ENCODE measurements at places on chromosomes 3 and 15.

DNA sequence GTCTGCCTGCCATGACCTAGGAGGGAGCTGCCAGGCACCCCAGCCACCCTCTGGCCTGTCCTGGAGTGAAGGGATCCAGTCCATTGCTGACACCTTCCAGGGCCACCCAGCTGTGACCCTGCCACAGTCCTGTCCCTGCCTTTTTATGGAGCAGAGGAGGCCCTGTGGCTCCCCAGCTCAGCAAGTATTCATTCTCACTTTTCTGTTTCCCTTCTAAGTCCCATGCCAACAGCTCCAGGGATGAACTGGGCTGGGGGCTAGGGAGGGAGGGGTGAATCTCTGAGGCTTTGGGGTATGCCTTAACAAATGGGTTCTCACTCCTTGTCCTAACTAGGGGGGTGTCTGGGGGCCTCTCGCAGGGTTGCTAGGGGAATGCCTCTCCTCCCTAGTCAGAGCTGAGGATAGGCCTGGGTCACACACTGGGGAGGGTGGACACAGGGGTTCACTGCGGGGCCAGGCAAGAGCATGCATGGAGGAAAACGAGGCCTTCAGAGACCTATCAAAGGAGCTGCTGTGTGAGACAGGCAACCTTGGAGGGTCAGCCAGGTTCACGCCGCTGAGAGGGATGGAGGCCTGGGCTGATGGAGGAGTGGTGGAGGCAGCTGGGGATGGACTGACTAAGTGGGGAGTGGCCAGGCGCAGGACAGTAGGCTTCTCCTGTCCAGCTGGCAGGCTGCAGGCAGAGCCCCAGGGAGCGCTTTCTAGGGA is 31.8 kb downstream of the EPHB3 start:
- DNase-seq: no peak

GRCh38 chr3:113300596-113300995 is 89.2 kb downstream of the BOC start:
- DNase-seq: no peak

- no peak for DNase-seq
Observed at GRCh38 chr3:142007710-142008399, 131.4 kb downstream of the ATP1B3 start.

- DNase-seq: no peak
Observed at GRCh38 chr3:56918111-56918568, 116.4 kb upstream of the ARHGEF3 start.

DNA sequence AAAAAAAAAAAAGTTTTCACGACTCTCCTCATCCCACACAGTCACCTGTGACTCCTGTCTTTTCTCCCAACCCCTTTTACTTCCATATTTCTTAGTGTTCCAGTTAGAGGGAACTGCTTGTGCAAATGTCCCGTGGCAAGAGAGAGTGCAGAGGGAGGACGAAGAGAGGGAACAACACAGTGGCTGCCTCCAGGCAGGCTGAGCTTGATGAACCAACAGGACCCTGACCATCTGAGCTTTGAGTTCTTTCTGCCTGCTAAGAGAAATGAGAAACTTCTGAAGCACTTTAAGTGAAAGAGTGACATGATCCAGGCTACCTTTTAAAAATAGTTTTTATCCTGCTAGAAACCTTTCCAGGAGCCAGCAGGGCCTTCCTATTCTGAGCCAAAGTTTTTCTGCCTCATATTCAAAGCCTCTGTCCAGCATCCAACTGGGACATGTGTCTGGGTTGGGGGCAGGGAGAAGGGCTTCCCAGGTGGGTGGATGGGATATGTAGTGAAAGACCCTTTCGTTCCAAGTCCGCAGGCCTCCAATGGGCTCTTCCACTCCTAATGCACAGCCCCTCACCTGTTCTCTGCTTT is 239.9 kb downstream of the OPA1 start:
- no peak for DNase-seq

DNA sequence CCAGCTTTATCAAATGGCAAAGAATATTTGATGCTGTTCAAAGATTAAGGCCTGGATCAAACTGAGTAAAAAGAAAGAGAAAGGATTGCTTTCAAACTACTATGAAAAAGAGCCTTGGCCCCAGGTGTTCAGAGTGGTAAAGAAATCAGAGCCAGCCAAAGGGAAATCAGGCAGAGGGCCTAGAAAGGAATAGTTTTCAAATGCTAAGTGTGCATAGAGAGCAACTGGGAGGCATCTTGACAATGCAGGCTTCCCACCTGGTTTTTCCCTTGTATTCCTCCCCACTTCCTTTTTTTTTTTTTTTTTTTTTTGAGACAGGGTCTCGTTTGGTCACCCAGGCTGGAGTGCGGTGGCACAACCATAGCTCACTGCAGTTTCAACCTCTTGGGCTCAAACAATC is 340.2 kb upstream of the ADAMTS9 start:
- DNase-seq: no peak

DNA sequence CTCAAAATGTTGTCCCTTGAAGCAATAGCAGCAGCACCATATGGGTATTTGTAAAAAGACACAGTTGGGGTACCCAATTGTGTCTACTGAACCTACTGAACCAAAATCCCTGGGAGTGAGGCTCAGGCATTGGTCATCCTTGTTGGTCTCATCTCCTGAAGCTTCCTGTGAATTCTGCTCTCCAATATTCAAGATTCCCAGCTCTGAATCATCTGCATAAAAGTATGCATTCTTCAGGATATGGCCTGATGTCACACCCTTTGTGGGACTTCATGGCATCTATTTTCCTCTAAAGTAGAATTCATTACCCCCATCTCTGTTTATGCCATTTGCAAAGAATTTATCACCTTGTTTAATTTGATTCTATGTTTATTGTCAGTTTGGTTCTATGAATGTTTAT is 13.3 kb upstream of the PTX3 start:
- no peak for DNase-seq

GRCh38 chr3:16365491-16366128 is 100.6 kb downstream of the OXNAD1 start:
- DNase-seq: no peak

- DNase-seq: no peak
Observed at GRCh38 chr15:80242802-80243201, 9.2 kb downstream of the CTXND1 start.

- no peak for DNase-seq
Observed at GRCh38 chr15:78906316-78906620, 33.6 kb downstream of the MORF4L1 start.

DNA sequence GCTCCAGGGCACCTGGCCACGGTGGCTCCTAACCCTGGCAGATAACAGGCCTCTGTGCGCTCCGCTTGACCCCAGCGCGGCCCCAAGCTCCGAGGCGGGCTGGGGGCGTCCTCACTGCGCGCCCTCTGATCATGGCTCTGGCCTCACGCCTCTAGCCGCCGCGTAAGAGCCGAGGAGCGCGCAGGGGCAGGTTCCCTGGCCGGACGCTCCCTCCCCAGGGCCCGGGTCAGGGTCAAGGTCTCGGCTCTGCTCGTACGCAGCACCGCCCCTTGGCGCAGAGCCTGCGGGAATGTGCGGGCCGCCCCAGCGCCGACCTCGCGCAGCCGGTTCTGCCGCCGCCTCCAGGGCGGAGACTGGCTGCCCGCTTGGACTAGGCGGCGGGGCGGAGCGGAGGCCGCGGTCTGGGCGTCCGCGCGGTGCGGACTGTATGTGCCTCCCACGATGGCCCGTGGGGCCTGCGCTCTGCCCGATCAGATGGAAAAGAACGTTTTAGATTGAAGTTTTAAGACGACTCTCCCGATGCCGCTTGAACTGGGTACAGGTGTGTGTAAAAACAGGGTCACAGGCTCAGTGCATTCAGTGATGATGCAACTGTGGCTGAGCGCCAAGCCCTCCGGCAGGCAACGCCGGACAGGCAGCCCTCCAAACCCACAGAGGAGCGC is 40.8 kb downstream of the CHST14 start:
- DNase-seq: peak; percentile 88

DNA sequence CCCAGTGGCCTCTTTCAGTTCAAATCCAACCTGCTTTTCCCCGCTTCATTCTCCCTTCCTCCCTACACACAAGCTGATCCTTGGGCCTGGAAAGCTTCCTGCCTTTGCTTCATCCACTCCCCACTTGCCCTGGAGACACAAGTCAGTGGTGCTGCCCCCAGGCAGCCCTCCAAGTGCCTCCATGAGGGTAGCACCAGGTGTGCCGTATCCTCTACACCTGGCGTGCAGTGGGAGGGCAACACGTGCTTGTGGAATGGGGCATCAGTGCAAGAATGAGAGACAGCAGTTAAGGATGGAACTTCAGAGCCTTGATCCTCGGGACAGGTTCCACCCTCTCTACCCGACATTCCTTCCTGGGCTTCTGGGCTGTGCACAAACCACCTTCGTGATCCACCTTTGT is 3.8 kb downstream of the ANPEP start:
- no peak for DNase-seq

GRCh38 chr15:50190166-50190570 is 8.2 kb downstream of the SLC27A2 start:
- no peak for DNase-seq

GRCh38 chr3:104887069-104887468 is 479.6 kb upstream of the ALCAM start:
- DNase-seq: no peak

- DNase-seq: no peak
Observed at GRCh38 chr3:170010498-170010897, 27.3 kb upstream of the GPR160 start.

- no peak for DNase-seq
Observed at GRCh38 chr15:39580485-39581241, at the start of gene THBS1. TSS of gene THBS1 (plus strand) at chr15:39581079. CDS start at chr15:39581858, 779 bp downstream.

DNA sequence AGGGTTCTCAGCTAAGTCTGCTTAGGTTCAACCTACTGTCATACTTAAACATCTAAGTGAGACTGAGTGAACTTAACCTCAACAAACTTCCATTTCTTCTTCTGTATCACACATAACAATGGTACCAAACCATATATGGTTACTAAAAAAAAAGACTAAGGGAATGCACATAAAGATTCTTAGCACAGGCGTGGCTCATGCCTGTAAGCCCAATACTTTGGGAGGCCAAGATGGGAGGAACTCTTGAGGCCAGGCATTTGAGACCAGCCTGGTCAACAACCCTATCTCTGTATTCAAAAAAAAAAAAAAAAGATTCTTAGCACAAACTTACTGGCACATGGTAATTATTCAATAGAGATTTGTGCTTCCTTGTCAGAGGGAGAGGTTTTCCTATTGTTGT is 57.9 kb downstream of the ACAP2 start:
- no peak for DNase-seq

GRCh38 chr3:32018757-32019564 is 37.4 kb downstream of the ZNF860 start:
- no peak for DNase-seq

DNA sequence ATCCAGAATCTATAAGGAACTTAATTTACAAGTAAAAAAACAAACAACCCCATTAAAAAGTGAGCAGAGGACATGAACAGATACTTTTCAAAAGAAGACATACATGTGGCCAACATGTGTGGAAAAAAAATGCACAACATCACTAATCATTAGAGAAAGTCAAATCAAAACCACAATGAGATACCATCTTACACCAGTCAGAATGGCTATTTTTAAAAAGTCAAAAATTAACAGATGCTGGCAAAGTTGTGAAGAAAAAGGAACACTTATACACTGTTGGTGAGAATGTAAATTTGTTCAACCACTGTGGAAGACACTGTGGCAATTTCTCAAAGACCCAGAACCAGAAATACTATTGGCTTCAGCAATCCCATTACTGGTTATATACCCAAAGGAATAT is 830.0 kb upstream of the ALCAM start:
- DNase-seq: no peak

GRCh38 chr3:94927175-94927574 is 864.3 kb downstream of the NSUN3 start:
- no peak for DNase-seq

GRCh38 chr3:88882121-88882520 is 225.3 kb upstream of the EPHA3 start:
- no peak for DNase-seq

GRCh38 chr3:174101244-174101643 is 703.7 kb downstream of the NLGN1 start:
- no peak for DNase-seq

- no peak for DNase-seq
Observed at GRCh38 chr3:172129498-172129849, 90.1 kb downstream of the FNDC3B start.

- no peak for DNase-seq
Observed at GRCh38 chr3:170493712-170494182, 75.1 kb downstream of the CLDN11 start.

- no peak for DNase-seq
Observed at GRCh38 chr3:155488671-155489070, 195.2 kb upstream of the STRIT1 start.

- no peak for DNase-seq
Observed at GRCh38 chr3:178677961-178678360, 141.7 kb downstream of the KCNMB2 start.

- DNase-seq: no peak
Observed at GRCh38 chr3:69338911-69339310, 47.0 kb downstream of the FRMD4B start.

GRCh38 chr3:186099178-186099577 is 9.7 kb downstream of the ETV5 start:
- peak; percentile 45 for DNase-seq

DNA sequence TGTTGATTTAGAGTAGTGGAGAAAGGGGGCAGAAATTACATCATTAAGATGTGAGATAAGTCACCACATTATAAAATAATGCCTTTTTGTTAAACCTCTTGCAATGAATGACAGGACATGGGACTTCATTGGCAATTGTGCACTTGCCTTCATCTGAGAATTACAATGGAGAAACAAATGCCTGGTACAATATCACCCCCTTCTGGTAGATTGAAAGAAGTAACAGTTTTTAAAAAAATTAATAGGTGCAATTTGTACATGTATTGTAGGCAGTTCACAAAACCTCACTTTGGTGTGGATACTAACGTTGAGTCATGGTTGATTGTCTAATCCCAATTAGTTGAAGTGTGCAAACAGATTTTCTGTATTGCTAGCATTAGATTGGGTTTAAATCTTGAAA is 4.6 kb upstream of the P2RY14 start:
- no peak for DNase-seq

DNA sequence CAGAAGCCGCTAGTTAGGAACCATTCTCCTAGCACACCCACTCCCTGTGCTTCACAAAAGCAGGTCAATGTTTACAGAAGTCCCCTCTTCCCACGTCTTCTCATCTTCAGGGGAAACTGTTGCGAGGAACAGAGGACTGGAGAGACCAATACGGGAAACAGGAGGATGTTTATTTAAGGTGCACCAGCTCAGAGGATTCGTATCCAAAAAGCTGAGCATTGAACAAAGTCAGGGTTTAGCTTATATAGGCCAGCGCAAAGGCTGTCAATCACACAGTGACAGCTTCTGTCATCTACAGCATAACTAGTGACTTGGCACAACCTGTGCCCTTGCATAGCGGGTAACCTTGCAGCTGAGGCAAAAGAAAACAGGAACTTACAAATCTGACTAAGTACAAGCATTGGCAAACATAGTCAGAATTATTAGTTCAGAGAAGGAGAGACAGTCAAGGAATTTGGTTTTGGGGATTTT is 61.3 kb downstream of the ZDHHC19 start:
- no peak for DNase-seq

GRCh38 chr3:114666623-114667022 is 372.8 kb downstream of the TIGIT start:
- DNase-seq: no peak

Measured in posterior cingulate gyrus (tissue), 11 donors.